Muscle of arm (tissue), 14 donors: ENCODE measurements at places on chromosomes 2 and 18. TPM values are rescaled to one million over a fixed set of nuclear protein-coding genes. Genes with fewer than 3 reads are reported as not detected.

DNA sequence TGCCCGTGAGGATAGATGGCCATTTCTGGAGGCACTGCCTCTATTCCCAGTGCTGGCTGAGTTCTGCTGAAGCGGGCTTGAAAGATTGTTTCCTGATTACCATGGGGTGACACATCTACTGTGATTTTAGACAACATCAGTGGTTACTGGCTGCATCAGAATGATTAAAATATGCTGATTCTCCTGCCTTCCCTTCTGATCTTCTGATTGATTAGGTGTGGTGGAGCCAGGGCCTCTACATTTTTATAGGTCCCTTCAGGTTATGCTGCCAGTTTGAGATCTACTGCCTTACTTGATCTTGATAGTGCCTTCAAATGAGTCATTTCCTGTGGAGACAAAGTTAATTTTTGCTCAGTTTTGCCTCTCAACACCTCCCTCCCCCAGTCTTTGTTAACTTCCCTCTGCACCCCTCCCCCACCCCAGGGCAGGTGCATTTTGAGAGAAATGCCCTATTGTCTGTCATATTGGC lies 31.6 kb upstream of the SNORC start:
- DNase-seq: no peak

- DNase-seq: no peak
Measured at GRCh38 chr18:12989397-12990122, 1.6 kb upstream of the CEP192 start.

DNA sequence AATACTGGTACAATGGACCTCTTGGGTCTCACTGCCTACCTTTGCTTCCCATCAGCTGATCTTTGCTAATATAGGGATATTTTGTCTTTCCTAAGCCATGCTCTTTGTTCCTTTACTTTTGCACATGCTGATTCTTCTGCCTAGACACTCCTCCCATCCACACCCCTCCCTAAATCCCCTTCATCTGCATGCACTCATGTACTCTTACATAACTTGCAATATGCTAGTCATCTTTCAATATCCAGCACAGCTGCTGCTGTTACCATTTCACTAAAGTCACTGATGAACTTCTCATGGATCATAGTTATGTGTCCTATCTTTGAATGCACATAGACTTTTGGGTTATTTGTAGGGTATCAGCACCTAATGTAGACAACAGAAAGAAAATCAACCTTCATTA lies 18.5 kb upstream of the DTNA start:
- DNase-seq: no peak

FEV gene
- 0.12 TPM for polyA plus RNA-seq

DNA sequence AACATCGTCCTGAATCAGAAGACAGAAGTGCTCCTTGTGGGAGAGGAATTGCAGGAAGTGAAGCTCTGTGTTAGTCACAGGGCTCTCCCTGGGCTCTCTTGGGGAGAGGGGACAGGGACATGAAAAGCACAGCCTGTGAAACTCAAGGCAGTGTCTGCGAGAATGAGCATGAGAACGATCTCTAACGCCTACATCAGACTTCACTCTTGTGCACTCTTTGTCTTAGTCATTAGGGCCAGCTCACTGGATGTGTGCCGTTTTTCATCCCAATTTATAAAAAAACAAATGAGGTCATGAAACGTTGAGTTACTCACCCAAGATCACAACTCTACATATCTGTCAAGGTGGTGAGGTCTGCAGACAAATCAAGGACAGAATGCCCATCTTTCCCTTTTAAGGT lies 27.0 kb upstream of the TWIST2 start:
- DNase-seq: no peak

DNA sequence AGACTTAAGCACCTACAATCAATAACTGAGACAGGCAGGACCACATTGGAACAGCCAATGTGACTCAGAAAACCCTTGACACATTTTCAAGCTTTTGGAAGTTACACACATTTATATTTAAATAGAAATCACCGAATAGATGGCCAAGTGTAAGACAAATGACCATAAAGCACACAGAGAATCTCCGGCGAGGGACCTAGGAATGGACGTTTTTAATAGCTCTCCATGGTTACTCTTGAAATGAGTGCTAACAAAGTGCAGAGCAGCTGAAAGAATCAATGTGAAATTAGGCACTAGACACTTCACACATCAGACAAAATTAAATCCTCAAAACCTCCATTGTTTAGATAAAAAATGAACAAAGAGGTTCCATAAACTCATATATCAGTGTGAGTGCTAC lies 376.9 kb downstream of the DLGAP1 start:
- DNase-seq: no peak

GRCh38 chr2:8296306-8296705 lies 385.6 kb upstream of the ID2 start:
- DNase-seq: no peak
